ENCODE measurements at places on chromosomes 7 and 10. TPM values are rescaled to one million over a fixed set of nuclear protein-coding genes. Genes with fewer than 3 reads are reported as not detected.

- no peak for DNase-seq
These were observed 284.6 kb upstream of the KCND2 start for GRCh38 chr7:119988401-119988800.

DNA sequence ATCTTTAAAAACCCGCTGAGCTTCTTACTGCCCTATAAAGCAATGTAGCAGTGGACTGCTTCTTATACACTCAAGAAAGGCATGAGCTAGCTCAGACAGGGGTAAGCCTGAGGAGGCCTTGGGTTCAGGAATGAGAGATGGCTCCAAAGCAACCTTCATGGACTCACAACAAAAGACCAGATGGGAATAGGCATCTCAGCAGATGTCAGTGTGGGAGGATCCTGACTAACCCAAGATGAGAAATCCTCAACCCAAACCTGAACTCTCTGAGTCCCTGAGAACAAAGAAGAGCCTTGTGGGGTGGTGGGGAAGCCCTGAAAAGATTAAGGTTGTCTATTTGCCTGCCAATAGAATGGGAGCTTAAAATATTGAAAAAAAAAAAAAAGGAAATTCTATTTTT is 807.4 kb downstream of the KCNMA1 start:
- no peak for DNase-seq

GRCh38 chr7:54917613-54918391 is 101.0 kb upstream of the EGFR start:
- DNase-seq, result no peak

- no peak for DNase-seq
These were observed 17.0 kb upstream of the TTYH3 start for GRCh38 chr7:2614631-2615330.

GRCh38 chr10:35379226-35380137 is 43.2 kb downstream of the CCNY start:
- DNase-seq, result no peak

DNA sequence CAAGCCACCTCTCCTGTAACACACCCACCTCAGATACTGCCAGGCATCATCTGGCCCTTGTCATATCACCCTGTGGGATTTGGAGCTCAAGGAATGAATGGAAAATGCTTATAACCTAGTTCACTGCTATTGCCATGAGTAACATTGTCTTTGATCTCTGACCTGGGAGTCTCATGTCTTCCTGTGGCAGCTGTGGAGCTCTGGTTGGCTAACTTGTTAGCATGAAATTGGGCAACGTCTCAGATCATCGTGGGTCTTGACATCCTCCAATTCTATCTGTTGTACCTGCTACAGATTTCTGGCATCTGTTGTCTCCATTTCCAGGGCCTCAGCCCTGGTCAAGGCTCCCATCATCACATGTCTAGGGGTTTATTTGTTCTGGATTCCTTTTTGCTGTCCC is 2.2 kb upstream of the TMEM270 start:
- no peak for DNase-seq

DNA sequence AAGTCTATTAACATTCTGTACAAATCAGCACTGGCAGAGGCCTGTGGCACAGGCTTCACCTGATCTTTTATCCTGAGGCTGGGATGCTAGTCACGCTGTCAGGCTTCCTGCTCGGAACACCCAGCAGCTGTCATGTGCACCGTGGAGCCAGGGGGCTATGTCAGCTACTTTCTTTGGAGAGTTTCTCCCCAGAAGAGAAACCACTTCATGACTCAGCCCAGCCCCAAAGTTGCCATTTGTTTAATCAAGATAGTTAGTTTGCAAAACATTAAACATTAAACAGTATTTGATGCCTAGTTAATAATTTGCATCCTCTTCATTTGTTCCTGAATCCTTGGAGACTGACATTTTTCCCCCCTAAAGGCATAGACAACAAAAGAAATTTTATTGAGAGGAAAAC is at the start of gene HABP2:
Gene HABP2 (plus strand): TSS at position 353 of the 400 bp plus-strand sequence. CDS start 69 bp downstream, outside the sequence.
- DNase-seq, result no peak

- no peak for DNase-seq
These were observed 714.5 kb upstream of the POT1 start for GRCh38 chr7:125644109-125644508.

GRCh38 chr10:31749981-31750840 is 178.4 kb downstream of the ARHGAP12 start:
- no peak for DNase-seq

DNA sequence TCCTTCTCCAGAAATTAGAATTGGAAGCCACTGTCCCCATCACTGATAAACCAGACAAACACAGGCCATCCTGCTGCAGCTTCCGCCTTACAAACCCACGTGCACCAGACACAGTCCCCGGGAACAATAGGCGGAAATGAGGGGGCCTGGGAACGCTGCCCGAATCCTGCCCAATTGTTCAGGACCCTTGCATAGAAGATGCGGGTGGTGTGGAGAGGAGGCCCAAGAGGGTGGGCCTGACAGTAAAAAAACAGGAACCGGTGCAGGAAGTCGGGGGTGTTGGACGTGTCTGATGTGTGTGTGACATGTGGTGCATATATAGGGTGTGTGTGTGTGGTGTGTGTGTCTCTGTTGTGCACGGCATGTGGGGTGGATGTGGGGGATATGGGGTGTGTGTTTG is 26.5 kb upstream of the CHST15 start:
- DNase-seq, result no peak

DNA sequence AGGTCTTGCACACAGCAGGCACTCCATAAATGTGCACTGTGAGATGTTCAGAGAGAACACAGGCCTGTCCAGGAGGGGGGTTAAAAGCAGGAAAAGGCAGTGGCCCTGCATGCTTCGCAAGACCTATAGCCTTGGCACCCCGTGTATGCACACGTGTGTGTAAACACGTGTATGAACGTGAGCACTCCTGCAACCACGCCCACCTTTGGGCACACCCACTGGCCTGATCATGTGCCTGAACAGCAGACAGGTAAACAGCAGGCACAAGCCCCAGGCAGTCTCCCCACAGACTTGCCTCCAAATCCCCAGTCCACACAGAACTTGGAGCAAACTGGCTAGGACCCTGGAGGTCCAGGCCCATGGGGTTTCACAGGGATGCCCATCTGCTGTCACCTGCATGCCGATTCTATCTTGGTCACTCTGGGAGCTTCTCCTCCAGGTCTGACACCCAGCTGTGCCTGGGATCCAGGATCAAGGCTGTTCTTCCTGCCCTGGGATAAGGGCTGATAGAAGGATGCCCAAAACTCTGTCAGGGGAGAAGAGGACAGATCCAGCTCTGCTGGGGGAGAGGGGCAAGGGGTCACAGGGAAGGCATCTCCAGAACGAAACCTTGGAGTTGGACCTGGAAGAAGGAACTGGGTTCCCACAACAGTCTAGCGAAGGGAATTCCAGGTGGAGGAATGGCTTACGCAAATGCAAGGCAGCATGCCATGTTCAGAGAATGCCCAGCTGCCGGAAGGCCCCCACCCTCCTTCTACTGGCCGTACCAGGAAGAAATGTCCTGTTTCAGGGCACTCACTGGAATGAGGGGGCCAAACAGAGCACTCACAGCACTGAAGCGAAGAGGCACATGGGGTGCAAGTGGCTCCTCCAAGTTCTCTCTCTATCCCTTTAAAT is 14.3 kb upstream of the ZMIZ1 start:
- DNase-seq, result no peak

GRCh38 chr10:78772986-78773530 is 295.7 kb upstream of the ZMIZ1 start:
- DNase-seq, result no peak

GRCh38 chr7:95925236-95925635 is 152.9 kb downstream of the DYNC1I1 start:
- no peak for DNase-seq

GRCh38 chr7:67022511-67022910 is 25.9 kb downstream of the TYW1 start:
- no peak for DNase-seq

- DNase-seq, result no peak
These were observed 368.9 kb downstream of the PLXDC2 start for GRCh38 chr10:20185116-20185515.

- DNase-seq, result peak; percentile 37
These were observed 24.5 kb upstream of the KLF14 start for GRCh38 chr7:130758429-130759056.

DNA sequence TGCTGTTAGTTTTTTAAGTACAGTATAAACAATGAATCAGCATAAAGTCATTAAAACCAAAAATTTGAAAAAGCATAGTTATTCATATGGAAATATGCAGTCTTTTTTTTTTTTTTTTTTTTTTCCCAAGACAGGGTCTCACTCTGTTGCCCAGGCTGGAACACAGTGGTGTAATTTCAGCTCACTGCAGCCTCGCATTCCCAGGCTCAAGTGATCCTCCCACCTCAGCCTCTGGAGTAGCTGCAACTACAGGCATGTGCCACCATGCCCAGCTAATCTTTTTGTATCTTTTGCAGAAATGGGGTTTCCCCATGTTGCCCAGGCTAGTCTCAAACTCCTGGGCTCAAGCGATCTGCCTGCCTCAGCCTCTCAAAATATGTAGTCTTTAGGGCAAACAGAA is 182.0 kb downstream of the SEMA3E start:
- no peak for DNase-seq

DNA sequence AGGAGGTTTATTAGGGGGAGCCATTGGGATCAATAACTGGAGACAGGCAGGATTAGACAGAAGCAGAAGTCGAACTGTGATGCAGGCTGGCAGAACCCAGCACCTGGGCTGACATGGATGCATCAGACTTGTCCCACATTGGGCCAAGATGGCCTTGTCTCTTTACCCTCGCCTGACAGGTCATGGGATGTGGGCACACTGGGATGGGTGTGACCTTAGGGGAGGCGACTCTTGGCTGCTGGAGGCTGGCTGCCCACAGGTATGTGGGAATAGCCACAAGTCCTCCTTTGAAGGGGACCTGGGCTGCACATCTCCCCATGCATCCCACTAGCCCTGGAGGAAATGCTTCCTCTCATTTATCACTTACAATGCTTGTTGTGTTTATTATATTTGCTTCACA is 17.3 kb downstream of the NFE2L3 start:
- DNase-seq, result no peak

DNA sequence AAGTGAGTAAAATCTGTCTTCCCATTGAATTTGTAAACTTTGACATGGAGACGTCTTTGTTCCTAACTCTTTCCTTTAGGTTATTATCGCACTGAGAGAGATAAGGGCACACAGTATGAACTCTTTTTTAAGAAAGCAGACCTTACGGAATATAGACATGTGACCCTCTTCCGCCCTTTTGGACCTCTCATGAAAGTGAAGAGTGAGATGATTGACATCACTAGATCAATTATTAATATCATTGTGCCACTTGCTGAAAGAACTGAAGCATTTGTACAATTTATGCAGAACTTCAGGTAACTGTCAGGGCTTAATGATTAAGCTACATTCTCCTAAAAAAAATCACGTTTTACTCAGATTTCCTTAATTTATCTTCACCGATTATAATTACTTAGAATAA is 20.4 kb downstream of the CSGALNACT2 start:
- no peak for DNase-seq

The ASZ1 gene
- total RNA-seq, result not detected

The HOXA5 gene
- not detected for total RNA-seq

The PPIA gene
- total RNA-seq, result 535 TPM

The EGR2 gene
- total RNA-seq, result 2.7 TPM

The EDRF1 gene
- 42.0 TPM for total RNA-seq

The GPR37 gene
- not detected for total RNA-seq

The NPFFR1 gene
- total RNA-seq, result not detected
